ENCODE measurements at places on chromosomes 2 and 18.
A peak's percentile ranks its signal among the peaks of the same experiment; 100 is the strongest.

DNA sequence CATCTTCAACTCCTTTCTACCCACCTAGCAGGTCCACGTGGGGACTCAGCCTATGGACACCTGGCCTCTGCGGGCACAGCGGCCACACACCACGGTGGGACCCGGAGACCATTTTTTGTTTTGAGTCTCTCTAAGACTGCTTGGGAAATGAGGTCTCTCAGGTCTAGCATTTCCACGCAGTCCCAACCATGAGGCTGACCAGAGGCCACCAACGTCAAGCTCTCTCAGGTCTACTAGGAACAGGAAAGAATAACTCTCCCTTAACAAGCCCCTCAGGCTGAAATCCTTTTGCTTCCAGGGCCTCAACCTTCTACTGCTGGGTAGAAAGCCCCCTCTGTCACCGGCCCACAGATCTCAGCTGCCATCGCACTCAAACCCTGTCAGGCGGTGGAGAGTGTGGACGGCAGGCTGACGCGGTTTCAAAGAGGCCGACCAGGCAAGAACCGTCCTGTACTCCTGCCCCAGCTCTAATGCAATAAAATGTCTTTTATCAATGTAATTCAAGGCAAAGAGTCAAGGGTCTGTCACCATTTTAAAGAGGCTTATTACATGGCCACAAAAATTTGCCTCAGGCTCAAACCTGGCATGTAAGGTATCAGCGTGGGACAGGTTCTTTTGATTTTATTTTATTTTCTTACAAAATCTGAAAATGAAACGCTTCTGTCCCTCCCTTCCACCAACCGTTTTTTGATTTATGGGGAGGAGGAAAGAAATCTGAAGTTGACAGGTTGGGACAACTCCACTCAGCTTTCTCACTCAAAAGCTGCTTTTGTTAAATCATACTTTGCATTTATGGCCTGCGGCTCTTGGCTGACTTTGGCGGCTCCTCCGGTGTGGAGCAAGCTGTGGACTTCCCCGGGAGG, 74.0 kb downstream of the BCL11A start:
- peak; percentile 71 for DNase-seq

DNA sequence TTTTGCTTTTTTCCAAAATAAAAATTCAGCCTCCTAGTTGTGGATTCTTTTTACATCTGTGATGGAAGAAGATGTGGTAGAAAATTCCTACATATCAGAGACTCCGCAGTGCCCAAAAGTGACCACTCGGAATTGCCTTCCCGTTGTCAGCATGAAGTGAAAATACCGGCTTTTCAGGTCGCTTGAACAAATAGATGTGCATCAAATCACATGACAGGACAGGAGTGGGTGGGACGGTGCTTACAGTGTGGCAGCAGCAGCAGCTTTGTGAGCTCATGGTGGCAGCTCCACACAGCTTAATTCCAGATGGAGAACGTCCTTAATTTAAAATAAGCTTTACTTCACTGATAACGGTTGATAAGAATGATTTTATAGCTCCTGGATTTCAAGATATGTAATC, 20.3 kb downstream of the SALL3 start:
- peak; percentile 72 for DNase-seq

GRCh38 chr2:203427061-203427460, 98.9 kb downstream of the ABI2 start:
- DNase-seq = no peak

DNA sequence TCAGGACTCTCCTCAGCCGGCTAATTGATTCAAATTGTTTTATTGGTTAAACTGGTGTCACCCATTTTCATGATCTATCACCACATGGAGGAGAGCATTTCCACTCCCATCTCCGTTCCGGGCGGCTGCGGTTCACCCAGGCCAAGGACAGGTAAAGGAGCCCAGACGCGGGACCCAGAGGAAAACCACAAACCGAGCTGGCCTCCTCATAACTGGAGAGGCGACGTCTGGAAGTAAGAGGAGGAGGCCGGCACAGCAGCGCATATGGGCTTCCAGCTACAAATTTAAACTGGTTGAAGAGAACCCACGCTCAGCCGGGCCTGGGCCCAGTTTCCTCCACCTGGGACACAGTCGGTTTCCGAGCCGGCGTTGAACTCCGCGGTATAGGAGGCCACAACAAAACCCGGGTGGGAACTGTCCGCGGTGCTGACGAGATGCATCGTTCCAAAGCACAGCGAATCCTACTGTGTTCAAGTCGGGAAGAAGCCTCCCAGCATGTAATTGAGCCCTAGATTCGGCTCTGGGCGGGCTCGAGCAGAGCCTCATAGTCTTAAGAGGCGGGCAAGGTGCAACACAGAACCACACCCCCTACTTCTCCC, 3.0 kb upstream of the SKOR2 start:
- peak; percentile 92 for DNase-seq

GRCh38 chr2:38174646-38175423, 98.9 kb upstream of the CYP1B1 start:
- no peak for DNase-seq

- no peak for DNase-seq
These were observed 141.9 kb downstream of the SLC4A3 start for GRCh38 chr2:219769090-219769910.

- no peak for DNase-seq
These were observed 118.0 kb downstream of the MREG start for GRCh38 chr2:215895330-215895729.

DNA sequence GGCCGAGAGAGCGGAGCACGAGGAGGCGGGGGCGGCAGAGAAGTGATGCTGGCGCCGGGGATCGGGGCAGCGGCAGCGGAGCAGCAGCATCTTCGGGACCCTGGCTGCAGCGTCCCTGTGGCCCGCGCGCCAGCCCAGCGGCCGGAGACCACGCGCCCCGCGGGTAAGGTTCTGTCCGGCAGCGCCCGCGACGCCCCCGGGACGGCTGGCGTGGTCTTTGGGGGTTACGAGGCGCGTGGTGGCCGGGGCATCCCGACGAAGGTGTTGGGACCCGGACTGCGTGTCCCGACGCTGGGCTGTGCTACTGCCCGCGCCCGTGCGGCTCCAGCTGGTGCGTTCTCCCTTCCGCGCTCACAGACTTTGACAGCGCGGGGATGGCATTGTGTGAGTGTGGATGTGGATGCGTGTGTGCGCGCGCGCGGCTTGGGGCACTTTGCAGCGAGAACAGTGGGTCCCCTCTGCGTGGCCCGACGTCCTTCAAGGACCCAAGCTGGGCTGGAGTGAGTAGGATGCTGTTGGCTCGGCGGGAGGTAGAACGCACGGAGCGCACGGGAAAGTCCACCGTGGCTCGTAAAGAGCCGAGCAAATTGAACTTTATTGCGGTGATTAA, 405.0 kb downstream of the XIRP2 start:
- peak; percentile 58 for DNase-seq

- DNase-seq = no peak
These were observed 51.4 kb downstream of the SLC8A1 start for GRCh38 chr2:40400336-40400953.

GRCh38 chr18:50679056-50679455, 119.2 kb downstream of the MAPK4 start:
- peak; percentile 53 for DNase-seq

DNA sequence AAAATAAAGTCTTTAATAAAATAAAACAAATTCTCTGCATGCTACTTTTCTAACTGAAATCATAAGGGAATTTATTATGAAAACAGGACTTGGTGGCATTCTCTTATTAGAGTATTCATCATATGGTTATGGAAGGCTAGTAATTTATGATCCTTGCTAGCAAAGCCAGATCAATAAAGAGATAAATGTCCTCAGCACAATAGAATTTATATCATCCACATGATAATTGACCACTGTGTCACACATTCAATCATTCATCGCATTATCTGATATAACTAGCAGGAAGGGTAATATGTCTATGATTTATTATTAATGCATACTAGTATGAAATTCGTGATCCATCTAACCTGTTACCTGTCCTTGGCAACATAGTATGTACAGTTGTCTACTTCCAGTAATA, 175.8 kb downstream of the MYO3B start:
- DNase-seq = no peak

DNA sequence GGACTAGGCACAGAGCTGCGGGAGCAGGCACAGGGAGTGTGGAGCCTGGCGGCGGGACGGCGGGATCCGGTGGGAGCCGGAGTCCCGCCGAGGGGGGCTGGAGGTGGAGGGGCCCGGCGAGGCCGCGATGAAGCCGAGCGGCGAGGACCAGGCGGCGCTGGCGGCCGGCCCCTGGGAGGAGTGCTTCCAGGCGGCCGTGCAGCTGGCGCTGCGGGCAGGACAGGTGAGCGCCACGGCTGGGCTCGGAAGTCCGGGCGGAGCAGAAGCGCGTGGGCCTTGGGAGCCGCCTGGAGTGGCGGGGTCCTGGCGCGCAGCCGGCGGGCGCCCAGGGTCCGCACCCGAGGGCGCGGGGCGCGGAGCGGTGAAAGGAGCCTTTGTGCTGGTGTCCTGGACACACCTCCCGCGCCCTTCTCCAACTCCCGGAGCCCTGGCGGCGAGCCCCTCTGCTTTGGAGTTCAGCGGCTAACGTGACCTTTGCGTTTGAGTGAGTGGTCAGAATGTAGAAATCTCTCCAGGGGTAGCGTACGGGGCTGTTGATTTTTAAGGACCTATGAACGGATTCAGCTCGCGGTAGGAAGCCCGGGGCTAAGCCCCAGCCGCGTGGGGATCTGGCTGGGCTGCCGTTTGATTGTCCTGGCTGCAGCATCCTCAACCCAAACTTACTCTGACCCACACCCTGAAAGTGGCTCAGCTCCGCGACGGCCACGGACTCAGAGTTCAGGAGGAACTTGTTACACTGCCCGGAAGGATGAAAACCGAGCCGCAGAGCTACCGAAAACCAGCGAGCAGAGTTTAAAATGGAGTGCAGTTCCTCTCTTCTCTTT, 448 bp downstream of the IMPA2 start:
- peak; percentile 83 for DNase-seq

GRCh38 chr2:109185821-109186570, 57.0 kb downstream of the SH3RF3 start:
- peak; percentile 41 for DNase-seq

DNA sequence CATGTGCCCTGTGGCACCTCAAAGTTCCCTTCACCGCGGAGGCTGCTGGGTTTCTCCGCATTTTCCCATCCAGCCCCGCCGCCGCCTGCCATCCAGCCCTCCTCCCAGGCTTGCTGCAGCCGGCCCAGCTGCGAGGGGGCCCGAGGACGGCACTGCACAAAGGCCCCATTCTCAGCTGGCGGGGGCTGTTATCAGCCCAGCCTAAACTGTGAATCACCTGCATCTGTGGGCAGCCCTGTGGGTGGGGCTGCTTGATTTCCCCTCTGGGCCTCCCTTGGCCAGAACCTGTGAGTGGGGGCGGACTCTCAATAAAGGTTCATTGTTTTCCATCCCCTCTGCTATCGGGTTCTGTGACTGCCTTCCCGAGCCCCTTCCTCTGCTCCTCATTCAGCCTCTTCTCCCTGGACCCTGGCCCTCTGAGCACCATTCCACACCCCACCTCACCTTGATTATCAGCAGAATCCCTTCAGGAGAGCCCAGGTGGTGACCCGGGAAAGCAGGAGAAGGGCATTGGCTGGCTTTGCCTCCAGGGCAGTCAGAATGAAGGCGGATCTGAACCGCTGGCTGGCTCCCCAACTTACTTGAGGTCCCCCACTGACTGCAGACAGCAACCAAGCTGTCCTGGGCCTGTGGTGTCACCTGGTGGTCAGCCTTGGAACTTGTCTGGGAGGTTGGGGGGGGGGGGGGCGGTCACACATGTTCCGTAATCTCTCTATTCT, 204.5 kb downstream of the ZFP36L2 start:
- peak; percentile 94 for DNase-seq

- DNase-seq = peak; percentile 54
These were observed 1.4 kb downstream of the ARID5A start for GRCh38 chr2:96537734-96538486.

DNA sequence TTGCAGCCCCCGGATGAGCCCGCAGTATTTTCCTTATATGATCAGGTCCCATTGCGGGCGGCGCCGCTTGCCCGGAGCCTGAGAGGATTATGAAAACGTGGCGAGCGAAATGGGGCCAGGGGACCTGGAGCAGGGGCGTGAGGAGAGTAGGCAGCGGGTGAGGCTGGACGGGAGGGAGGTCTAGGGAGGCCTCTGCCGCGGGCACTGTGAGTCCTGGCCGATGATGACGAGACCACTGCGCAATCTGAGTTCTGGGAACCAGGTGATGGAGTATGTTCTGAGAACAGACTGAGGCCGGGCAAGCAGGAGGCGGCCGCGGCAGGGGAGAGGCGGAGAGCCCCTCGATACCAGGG, 790 bp upstream of the ACAA2 start:
- peak; percentile 85 for DNase-seq

DNA sequence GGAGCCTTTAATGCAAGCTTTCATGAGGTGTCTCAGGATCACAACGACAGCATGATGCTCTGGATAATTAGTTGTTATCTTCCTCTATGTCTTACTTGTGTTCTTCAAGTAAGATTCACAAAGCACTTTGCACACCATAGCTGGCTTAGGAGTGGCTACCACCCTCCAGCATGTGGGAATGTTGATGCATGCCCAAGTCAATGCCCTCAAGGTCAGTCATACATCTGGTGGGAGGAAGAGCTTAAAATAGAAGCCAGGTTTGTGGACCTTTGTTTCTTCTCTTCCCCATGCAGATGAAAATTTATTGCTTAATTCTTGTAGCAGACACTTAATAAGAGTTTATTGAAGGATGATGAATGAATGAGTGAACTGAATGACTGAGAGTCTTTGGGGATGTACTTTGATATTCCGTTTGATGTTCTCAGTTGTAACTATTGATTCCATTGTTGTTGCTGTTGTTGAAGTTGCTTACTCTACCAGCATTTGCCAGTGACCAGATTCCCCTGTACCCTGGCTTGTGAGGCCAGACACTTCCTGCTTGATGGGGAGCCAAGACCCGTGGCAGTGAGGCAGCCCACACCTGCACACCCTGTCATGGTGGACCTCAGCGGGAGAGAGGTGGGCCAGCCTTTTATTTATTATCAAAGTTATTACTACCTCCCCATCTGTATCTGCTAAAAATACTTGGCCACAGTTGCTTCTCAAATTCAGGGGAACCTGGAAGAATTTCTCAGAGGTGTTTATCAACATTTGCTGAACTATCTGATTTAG, 137.8 kb downstream of the LAMA3 start:
- no peak for DNase-seq

DNA sequence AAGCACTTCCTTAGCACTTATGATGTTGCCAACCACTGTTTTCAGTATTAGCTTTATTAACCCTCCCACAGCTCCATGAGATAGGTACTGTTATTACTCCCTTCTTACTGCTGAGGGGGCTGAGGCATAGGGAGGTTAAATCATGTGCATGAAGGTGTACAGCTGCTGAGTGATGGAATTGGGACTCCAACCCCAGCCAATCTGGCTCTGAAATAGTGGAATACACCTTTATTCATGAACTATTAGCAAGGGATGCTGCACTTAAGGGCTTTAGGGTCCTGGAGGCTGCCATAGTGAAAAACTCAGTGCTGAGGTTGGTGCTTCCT, 19.2 kb downstream of the SMARCAL1 start:
- DNase-seq = no peak

DNA sequence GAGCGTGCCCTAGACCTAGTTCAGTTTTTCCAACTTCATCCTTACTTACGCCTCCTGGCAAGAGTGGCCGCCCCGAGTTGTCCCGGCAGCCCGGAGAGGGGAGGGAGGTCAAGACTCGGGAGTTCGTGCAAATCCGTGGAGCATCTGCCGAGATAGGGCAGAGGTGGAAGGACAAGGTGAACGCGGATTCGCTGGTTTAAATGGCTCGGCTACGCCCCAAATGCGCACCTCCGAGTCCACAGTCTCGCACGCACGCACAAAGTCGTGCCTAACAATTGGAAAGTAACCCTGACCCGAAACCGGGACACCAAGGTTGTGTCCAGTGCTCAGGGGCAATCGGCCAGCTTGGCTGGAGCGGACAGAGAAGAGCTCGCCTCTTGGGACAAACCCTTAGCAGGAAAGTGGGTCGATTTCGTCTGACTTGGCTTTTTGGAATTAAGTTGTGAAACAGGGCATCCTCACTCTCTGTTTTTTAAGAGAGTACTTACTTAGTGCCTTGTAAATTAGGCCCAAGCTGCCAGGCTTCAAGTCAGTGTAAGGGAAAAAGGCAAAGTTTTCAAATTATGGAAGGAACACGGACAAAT, 726 bp upstream of the SS18 start:
- no peak for DNase-seq
